IMR-90 (cell line): ENCODE measurements at places on chromosomes 5 and 9. TPM values are rescaled to one million over a fixed set of nuclear protein-coding genes. Genes with fewer than 3 reads are reported as not detected.
A peak's percentile ranks its signal among the peaks of the same experiment; 100 is the strongest.

ECSCR gene
- polyA plus RNA-seq = 3.6 and 3.8 TPM in 2 replicates

CCNB1 gene
- 77.0 and 83.3 TPM in 2 replicates for polyA plus RNA-seq

INSL4 gene
- polyA plus RNA-seq = 0.03 TPM in 1 of 2 replicates, not detected in the other

NR3C1 gene
- 11.9 and 13.7 TPM in 2 replicates for polyA plus RNA-seq

PCDHA11 gene
- not detected in 2 replicates for polyA plus RNA-seq

SLC36A3 gene
- not detected in 2 replicates for polyA plus RNA-seq

POLK gene
- polyA plus RNA-seq = 9.6 and 10.4 TPM in 2 replicates

MED27 gene
- 50.2 and 51.6 TPM in 2 replicates for polyA plus RNA-seq

PCDHB16 gene
- polyA plus RNA-seq = 0.36 and 0.93 TPM in 2 replicates

TRPM6 gene
- 0.02 TPM in 1 of 2 replicates, not detected in the other for polyA plus RNA-seq

PDE6A gene
- polyA plus RNA-seq = not detected in 2 replicates

ELAVL2 gene
- polyA plus RNA-seq = 0.04 TPM in 1 of 2 replicates, not detected in the other

GZMA gene
- not detected in 2 replicates for polyA plus RNA-seq

SPINK7 gene
- not detected in 2 replicates for polyA plus RNA-seq

- DNase-seq = no peak
- H3K27ac ChIP-seq = no peak overlapping the region
- H3K4me1 ChIP-seq = no peaks in the 10 kb centered on the region
Measured at GRCh38 chr9:18010492-18010891, 431.6 kb downstream of the SH3GL2 start.

GRCh38 chr5:132981288-132981687 is 17.9 kb upstream of the AFF4 start:
- H3K27me3 ChIP-seq = no peaks in the 10 kb centered on the region
- no peaks in the 10 kb centered on the region for H3K36me3 ChIP-seq
- no peak overlapping the region for H3K27ac ChIP-seq
- DNase-seq = no peak
- H3K4me1 ChIP-seq = no peaks in the 10 kb centered on the region

GRCh38 chr5:126562823-126563222 is 32.2 kb downstream of the ALDH7A1 start:
- H3K36me3 ChIP-seq = peaks cover 8% of the 10 kb centered on the region
- H3K4me3 ChIP-seq = no peak overlapping the region
- H3K27ac ChIP-seq = no peak overlapping the region
- H3K4me1 ChIP-seq = no peaks in the 10 kb centered on the region
- DNase-seq = no peak

DNA sequence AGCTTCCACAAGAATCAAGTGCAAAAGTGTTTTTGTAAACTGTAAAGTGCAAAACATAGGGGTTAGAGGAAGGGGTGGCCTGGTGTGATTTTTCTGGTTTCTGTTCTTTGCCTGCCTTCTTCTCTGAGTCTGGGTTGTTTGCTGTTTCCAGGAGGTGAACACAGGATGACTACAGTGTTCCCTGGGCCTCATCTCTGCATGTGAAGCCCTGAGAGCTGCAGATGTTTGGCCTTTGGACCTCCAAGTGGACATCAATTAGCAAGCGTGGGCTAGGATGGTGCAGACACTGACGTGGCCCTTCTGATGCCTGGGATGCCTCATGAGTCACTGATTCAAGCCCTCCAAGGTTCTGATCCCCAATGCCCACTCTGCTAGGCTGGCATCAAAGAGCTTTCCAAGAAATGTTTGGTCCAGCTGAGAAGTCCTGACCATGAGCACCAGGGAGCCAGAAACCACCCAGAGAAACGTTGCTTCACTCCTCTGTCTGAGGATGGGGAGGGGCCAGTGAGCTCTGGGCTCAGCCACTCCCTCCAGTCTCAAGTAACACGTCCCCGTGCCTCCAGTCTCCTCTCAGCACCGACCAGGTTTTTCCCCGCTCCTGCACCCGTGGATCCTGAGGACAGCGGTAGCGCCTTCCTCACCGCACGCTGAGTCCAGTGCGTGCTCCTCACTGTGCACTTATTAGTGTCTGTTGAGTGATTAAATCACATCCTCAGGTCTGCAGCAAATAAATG is 7.6 kb downstream of the IL9 start:
- no peaks in the 10 kb centered on the region for H3K36me3 ChIP-seq
- peak; percentile 52 for DNase-seq
- H3K4me1 ChIP-seq = peaks cover 9% of the 10 kb centered on the region; the same call in 1 of the 2 replicates

DNA sequence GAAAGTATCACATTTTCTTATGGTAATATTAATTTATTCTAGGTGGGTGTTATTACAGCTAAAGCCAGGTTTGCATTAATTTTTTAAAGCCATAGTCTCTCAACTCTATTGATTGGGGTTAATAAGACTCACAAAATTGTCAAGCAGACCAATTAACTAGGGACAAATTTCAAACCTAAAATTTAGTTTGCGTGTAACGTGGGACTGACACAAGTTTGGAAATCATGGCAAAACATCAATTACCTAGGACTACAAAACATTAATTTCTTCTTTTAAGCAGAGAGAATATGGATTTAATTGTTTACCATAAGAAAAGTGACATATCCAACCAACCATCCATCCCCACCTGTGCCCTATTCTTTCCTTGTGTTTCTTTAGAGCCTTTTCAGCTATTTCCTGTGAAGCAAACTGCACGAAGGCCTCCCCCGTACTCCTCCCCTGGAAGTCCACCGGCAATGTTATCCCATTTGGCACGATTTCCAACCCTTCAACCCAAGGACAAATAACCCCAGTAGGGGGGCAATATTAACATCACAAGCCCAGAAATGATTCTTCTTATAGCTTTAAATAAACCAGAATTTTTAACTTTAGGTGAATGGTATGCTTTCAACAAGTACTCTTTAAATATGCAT is 4.4 kb downstream of the HNRNPH1 start:
- H3K4me1 ChIP-seq = peaks cover 2% of the 10 kb centered on the region
- H3K36me3 ChIP-seq = peaks cover 58% of the 10 kb centered on the region
- no peak overlapping the region for H3K27ac ChIP-seq
- peak overlapping the region; percentile 18; the same call in 1 of the 2 replicates for H3K4me3 ChIP-seq

GRCh38 chr9:19173598-19174125 is 46.4 kb upstream of the PLIN2 start:
- H3K4me1 ChIP-seq = no peaks in the 10 kb centered on the region
- H3K36me3 ChIP-seq = no peaks in the 10 kb centered on the region
- peak overlapping the region; percentile 3; the same call in 1 of the 2 replicates for H3K27ac ChIP-seq
- DNase-seq = no peak

- H3K27ac ChIP-seq = peak overlapping the region; percentile 52; the same call in 1 of the 2 replicates
- peak; percentile 81 for DNase-seq
- no peaks in the 10 kb centered on the region for H3K36me3 ChIP-seq
- no peak overlapping the region for H3K4me3 ChIP-seq
- no peaks in the 10 kb centered on the region for H3K27me3 ChIP-seq
Measured at GRCh38 chr9:126956917-126957686, 42.5 kb downstream of the RALGPS1 start.

DNA sequence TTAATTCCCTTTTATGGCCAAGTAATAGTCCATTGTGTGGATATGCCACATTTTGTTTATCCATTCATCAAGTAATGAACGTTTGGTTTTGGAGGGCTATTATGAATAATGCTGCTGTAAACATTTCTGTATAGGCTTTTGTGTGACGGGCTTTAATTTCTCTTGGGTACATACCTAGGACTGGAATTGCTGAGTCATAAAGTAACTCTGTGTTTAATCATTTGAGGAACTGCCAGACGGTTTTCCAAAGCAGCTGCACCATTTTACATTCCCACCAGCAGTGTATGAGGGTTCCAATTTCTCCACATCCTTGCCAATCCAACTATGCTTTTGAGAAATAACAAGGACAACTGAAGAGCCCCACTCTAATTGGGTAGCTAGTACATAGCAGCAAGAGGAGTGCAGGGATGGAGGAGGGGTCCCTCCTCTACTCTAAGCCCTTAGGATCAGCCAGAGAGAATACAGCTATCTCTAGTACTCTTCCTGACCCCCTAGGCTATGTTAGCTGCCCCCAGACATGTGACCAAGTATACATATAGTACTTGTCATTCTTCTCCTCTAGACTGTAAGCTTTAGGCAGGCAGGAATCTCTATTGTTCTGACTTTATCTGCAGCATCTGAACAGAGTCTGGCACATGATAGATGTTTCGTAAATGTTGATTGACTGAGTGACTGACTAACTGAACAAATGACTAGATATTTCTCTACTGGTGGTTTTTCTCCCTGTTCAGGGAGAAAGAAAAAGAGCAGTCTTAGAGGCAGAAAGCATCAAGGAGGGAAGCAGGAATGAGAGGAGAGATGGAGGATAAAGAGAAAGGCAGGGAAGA is 22.1 kb upstream of the MATR3 start:
- peaks cover 4% of the 10 kb centered on the region for H3K36me3 ChIP-seq
- no peaks in the 10 kb centered on the region for H3K27me3 ChIP-seq
- peak; percentile 94 for DNase-seq

DNA sequence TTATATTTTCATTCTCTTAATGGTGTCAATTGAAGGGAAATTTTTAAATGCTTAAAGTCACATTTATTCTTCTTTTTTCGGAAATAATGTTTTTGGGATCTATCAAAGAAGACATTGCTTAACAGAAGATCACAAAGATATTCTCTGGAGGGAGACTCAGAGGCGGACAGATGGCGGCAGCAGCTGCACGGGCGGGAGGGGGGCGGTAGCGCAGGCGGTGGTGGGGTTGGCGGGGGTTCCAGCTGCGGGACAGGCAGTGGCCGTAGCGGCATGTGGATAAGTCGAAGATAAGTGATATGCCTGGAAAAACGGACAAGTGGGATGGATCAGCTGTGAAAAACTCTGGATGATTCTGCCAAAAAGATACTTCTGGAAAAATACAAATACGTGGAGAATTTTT is 31.6 kb upstream of the ZDHHC11B start:
- no peak for DNase-seq
- peaks cover 4% of the 10 kb centered on the region; the same call in 1 of the 2 replicates for H3K27me3 ChIP-seq
- H3K36me3 ChIP-seq = no peaks in the 10 kb centered on the region
- no peak overlapping the region for H3K27ac ChIP-seq
- no peaks in the 10 kb centered on the region for H3K4me1 ChIP-seq
- H3K4me3 ChIP-seq = no peak overlapping the region

- DNase-seq = peak; percentile 15
- H3K4me1 ChIP-seq = no peaks in the 10 kb centered on the region; the same call in 1 of the 2 replicates
- H3K27me3 ChIP-seq = peaks cover 4% of the 10 kb centered on the region
- H3K36me3 ChIP-seq = no peaks in the 10 kb centered on the region
Measured at GRCh38 chr5:74140409-74140808, 500.1 kb downstream of the ENC1 start.

GRCh38 chr9:95139126-95139525 is 178.4 kb downstream of the FANCC start:
- peaks cover 3% of the 10 kb centered on the region; the same call in 1 of the 2 replicates for H3K4me1 ChIP-seq
- H3K36me3 ChIP-seq = no peaks in the 10 kb centered on the region
- no peak overlapping the region for H3K4me3 ChIP-seq
- H3K27me3 ChIP-seq = no peaks in the 10 kb centered on the region

- H3K4me1 ChIP-seq = no peaks in the 10 kb centered on the region
- H3K27me3 ChIP-seq = no peaks in the 10 kb centered on the region; the same call in 1 of the 2 replicates
- no peak overlapping the region for H3K4me3 ChIP-seq
Measured at GRCh38 chr5:148873690-148874485, 47.5 kb downstream of the ADRB2 start.

DNA sequence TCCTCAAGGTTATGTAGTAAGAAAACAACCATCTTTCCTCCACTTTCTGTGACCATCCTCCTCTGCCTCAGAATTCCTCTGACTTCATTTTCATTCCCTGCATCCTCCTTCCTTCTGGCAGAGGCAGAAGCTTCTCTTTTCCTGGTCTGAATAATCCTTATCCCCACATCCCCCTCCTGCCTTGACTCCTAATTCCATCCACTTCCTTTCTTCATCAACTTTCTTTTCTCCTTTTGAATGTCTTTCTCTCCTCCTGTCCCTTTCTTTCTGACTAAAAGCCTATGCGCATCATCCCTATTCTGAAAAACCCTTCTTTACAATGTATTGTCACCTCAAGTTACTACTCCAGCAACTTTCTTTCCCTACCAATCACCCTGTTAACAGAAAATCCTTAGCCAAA is 79.0 kb downstream of the CDO1 start:
- DNase-seq = no peak
- H3K36me3 ChIP-seq = no peaks in the 10 kb centered on the region
- peaks cover 3% of the 10 kb centered on the region for H3K27me3 ChIP-seq
- H3K4me1 ChIP-seq = no peaks in the 10 kb centered on the region

DNA sequence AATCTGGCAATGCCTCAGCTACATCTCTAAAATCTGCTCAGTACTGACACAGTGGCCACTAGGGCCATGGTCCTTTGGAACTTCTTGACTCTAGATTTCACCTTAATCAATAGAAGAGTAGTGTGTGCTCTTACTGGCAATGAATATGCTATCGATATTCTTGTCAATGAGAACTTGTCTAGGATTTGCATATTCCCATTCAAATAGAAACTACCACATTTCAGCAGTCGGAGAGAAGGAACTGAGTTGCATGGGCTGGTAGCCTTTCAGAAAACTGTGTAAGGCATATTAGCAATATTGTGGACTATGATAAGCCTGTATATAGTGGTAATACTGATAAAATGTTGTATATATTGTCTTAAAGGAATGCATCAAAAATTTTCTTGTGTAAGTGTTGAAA is 45.3 kb upstream of the NAA35 start:
- H3K27ac ChIP-seq = no peak overlapping the region
- DNase-seq = no peak
- no peaks in the 10 kb centered on the region for H3K27me3 ChIP-seq
- H3K36me3 ChIP-seq = no peaks in the 10 kb centered on the region
- H3K4me1 ChIP-seq = no peaks in the 10 kb centered on the region

GRCh38 chr9:92295827-92296258 is 2.3 kb upstream of the IARS1 start:
- H3K27me3 ChIP-seq = no peaks in the 10 kb centered on the region
- no peak overlapping the region for H3K4me3 ChIP-seq
- DNase-seq = no peak

- peaks cover 11% of the 10 kb centered on the region for H3K4me1 ChIP-seq
- H3K27me3 ChIP-seq = no peaks in the 10 kb centered on the region
- DNase-seq = peak; percentile 68
- peak overlapping the region; percentile 69 for H3K4me3 ChIP-seq
Measured at GRCh38 chr9:133374612-133375115, 1.2 kb downstream of the SURF4 start.

DNA sequence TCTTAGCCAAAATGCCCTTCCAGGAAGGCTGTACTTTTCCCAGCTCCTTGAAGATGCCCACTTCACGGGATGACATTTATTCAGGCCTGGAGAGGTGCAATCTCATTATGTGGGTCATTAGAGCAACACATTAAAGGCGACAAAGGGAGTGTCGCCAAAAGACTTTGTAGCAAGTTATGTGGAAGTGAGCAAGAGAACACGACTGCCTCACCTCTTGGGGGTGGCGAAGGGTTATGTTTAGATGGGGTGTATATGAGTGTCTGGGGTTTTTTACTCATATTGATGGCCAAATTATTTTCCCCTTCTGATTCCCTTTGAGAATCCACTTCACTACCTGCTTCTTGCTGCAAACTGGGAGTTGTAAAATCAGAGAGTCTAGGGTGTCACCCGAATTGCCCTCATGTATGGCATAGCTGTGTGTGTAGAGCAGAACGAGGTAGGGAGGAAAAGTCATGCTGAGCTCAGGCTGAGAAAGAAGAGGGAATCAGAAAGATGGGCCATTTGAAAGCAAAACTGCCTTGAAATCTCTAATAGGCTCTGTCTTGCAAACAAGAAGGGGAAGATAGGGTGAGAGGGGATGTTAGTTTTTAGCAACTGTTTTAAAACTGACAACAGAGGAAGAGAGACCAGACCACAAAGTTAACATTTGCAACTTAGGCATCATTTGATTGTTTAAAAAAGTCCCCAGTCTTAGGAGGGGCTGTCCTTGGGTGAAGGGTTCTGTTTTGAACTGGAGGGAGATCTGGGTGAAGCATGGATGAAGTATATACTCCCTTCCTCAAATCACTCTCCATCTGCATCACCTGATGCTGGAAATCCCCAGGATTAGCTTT is 97.1 kb upstream of the IL12B start:
- H3K36me3 ChIP-seq = no peaks in the 10 kb centered on the region
- DNase-seq = no peak
- no peak overlapping the region for H3K27ac ChIP-seq
